Stimulated activated CD4-positive, alpha-beta T cell treated with anti-CD3 and anti-CD28 coated beads, TNF-alpha, amount 100 ng/mL, for 4 hours (primary cell): ENCODE measurements at places on chromosomes 12 and 14.
A peak's percentile ranks its signal among the peaks of the same experiment; 100 is the strongest.

- no peak for DNase-seq
These were observed 118.1 kb upstream of the SLC38A2 start for GRCh38 chr12:46490635-46491034.

DNA sequence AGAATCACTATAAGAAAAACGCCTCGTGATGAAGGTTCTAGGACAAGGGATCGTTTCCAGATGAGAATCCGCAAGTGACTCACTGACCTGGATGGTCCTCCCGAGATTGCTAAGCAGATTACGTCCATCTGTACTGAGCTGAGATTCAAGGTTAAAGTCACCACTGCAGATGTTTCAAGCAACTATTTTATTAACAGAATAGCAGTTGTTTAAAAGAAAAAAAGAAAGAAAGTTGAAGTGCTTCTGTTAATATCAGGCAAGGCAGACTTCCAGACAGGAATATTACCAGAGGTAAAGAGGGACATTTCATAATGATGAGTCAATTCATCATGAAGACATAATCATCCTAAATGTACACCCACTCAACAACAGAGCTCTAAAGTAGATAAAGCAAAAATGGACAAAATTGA is 17.9 kb downstream of the PXN start:
- DNase-seq: no peak

DNA sequence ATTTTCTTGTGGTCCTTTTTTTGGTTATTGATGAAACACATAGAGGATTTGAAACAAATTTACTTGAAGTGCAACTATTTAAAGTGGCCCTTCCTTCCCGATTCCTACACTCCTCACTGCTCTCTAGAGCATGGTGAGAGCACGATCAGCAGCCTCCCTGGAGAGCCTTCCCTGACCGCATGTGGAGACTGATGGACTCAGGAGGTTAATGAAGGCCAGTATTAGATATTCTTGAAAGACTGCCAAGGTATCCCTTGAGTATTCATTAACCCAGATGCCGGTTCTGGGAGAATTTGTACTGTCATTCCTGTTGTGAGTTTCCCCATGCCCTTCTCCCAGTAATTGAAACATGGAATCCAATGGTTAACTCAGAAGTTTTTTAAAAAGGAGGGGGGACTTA is 102.8 kb upstream of the FGD4 start:
- no peak for DNase-seq

GRCh38 chr14:31927348-31927832 is 149.7 kb upstream of the ARHGAP5 start:
- no peak for DNase-seq

- DNase-seq: peak; percentile 18
These were observed at the start of gene ZNF219 for GRCh38 chr14:21098076-21098891. Gene ZNF219, minus strand, starts transcription at chr14:21098655. Its CDS starts 5,064 bp downstream, at chr14:21093591.

DNA sequence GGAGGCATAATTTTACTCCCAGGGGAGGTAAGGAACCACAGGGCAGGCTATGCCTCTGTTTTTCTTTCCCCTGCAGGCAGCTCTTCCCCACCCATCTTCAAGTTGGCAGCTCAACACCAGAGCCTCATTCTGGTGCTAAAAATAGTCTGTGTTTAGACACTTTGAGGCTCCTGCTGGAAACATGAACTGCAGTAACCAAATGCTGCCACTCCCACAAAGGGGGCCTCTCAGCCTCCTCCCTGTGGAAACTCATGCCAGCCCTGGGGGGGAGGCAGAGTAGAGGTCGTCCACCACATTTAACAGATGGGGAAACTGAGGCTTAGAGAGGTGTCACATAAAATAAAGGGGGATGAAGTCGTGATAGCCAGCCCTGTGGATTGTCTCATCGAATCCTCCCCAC is 61.4 kb downstream of the WSCD2 start:
- no peak for DNase-seq

DNA sequence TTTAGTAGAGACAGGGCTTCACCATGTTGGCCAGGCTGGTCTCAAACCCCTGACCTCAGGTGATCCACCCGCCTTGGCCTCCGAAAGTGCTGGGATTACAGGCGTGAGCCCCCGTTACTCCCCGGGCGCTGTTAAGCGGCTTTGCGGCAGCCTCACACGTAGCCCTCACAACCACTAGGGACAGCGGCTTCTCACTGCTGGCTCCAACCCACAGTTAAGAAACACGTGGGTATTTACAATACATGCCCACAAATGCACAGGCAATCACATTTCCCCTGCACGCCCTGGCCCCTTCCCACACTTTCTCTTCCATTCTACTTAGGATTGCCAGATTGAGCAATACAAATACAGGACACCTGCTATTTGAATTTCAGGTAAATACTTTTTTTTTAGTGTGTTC is 37.0 kb upstream of the EIF5 start:
- DNase-seq: no peak

- no peak for DNase-seq
These were observed 210.7 kb upstream of the PWP1 start for GRCh38 chr12:107474639-107475539.

GRCh38 chr14:99759546-99759925 is 33.7 kb upstream of the EML1 start:
- DNase-seq: no peak

GRCh38 chr14:25111061-25111601 is 61.2 kb upstream of the STXBP6 start:
- DNase-seq: no peak

- no peak for DNase-seq
These were observed 51.9 kb upstream of the ATF7IP start for GRCh38 chr12:14313379-14314138.

DNA sequence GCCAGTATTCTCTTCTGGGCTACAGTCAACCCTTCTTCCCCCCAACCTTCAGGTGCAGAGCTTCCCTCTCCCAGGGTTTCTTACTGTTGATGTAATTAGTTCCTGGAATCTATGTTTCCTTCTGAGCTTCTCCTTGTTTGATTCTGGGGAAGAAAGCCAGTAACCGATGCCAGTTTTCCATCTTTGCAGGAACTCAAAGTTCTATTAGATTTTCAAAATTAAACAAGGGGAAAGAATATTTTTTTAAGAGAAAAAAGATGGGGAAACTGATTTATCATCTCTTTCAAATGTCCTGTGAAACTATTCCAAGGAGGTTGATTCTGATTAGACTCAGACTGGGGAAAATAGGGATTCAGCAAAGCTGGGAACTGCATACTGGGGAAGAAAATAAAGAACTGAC is 17.9 kb upstream of the FAM234B start:
- DNase-seq: no peak

DNA sequence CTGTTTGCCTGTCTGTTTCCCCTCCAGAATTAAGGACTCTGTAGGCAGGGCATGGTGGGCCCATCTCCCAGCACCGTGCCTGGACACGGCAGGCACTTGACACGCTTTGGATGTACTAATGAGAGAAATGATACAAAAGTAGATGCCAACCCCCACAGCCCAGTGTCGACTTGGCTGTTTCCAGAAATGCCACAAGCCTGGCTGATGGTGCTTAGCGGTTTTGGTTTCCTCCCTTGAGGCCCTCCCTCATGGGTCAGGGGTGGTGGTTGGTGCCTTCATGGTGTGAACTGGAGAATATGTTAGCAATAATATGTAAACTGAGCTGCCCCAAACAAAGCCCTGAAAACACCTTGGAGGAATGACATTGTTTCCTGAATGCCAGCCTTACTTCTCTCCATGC is 55.5 kb upstream of the ESRRB start:
- DNase-seq: no peak

DNA sequence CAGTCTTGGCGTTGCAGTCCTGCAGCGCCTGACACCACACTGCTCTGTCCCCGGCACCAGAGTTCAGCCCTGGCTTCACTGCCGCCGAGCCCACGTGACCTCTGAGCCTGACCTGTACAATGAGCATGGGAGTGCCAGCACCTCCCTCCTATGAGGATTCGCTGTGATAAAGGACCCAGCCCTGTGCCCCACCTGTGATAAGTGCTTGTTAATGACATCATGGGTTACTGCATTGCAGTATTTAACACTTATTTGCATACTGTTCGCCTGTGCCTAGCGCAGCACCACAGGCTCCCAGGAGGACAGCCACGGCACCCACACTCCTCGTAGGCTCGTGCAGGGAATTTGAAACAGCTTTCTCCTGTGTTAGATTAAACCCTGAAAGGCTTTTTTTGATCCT is 118.2 kb upstream of the GSC start:
- DNase-seq: no peak

DNA sequence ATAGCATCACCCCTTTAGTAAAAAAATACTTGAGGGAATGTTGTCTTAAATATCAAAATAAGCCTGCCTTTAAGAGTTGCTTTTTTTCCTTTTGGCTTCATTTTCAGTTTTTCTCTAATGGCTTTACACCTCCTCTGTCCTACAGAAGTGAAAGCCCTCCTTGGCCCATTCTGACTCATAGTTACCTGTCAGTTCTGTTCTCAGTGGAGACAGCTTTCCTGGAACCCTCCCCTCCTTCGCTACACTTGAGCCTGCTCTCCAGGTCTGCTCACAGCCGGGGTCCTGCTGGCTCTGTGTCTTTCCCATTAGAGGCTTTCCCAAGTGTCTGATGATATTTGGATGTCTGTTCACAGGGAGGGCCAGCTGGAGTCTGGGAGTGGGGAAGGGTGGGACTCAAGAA is 84.0 kb downstream of the PELI2 start:
- DNase-seq: no peak

GRCh38 chr14:33229269-33229929 is 290.7 kb downstream of the NPAS3 start:
- DNase-seq: no peak

GRCh38 chr14:79175671-79176070 is 1005.5 kb downstream of the NRXN3 start:
- no peak for DNase-seq

GRCh38 chr12:27922531-27923139 is 49.9 kb downstream of the PTHLH start:
- no peak for DNase-seq

- no peak for DNase-seq
These were observed 73.6 kb downstream of the RPS29 start for GRCh38 chr14:49512571-49512970.

- DNase-seq: no peak
These were observed 313.6 kb upstream of the RTL1 start for GRCh38 chr14:101217080-101217463.

DNA sequence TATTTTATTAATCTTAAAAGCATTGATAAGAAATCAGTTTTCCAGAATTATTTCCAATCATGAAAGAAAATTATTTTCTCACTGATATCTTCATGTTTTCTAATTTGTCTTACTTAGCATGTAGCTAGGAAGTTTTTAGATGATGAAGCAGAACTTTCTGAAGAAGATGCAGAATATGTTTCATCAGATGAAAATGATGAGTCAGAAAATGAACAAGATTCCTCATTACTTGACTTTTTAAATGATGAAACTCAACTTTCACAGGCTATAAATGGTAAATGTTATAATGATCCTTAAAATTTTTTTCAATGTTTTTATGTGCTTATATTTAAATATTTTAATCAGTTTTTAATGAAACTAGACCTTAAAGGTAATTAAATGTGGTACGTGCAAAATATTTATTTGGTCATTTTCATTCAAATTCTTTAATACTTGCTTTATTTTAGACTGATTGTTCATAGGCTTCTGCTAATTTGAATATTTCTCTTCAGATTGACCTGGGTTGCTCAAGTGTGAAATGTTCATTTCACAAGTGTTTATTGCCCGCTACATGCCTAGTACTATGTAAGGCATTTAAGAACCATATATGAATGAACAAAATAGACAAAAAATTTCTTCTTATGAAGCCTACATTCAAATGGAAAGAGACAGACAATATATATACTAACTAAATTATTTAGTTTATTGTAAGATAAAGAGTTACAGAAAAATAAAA is 49.5 kb downstream of the FANCM start:
- no peak for DNase-seq

DNA sequence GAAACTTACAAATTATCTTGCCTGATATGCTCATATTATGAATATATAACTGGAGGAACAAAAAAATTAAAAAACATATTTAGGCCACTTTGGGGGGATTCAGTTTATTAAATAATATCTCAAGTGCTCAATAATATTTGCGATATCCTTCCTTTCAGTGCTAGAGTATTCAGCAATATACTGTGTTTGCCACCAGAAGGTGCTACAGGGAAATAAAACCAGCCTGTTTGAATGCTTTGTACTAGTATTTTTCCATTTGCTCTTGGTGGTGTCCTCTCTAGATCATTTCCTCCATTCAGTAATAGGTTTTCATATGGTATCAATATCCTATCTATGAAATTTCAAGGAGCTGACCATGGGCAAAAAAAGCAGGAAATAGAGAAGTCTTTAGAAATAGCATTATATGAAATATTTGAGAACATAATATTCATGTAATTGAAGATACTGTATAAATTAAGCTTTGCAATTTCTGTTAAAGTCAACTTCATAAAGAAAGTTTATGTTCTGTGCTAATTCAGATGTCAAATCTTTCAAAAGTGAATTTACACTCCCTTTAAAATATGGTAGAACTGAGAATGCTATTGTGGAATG is 106.2 kb upstream of the NAV3 start:
- no peak for DNase-seq

DNA sequence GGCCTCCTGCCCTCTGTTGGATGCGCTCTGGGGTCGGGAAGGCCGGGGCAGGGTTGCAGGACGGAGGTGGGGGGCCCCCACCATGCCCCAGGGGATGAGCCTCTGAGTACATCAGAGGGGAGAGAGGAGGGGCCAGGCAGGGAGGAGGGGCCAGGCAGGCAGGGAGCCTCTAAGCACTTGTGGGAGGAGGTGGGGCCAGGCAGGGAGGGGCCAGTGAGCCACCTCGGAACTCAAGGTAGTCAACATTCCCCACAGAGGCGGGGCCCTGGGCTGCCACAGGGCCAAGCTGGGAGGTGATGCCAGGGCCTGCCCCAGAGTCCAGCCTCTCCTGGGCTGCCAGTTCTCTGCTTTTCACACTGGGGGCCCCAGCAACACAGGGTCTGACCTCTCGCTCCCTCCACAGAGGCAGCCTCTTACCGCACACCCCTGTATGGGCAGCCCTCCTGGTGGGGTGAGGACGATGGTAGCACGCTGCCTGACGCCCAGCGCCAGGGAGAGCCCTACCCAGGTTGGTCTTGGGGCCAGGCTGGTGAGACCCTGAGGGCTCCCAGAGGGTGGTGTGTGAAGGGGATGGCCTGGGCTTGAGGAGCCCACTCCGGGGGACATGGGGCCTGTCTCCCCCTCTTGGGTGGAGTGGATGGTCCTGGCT is 17.4 kb downstream of the CEP170B start:
- no peak for DNase-seq

- DNase-seq: no peak
These were observed 49.7 kb upstream of the CHPT1 start for GRCh38 chr12:101647711-101648110.

- no peak for DNase-seq
These were observed 3.5 kb upstream of the BAZ2A start for GRCh38 chr12:56633468-56634241.

- DNase-seq: no peak
These were observed 358.6 kb downstream of the DUSP6 start for GRCh38 chr12:88993651-88994050.

- no peak for DNase-seq
These were observed 2.6 kb downstream of the VDR start for GRCh38 chr12:47902131-47902639.

- no peak for DNase-seq
These were observed 6.1 kb upstream of the FGF6 start for GRCh38 chr12:4451694-4452093.

DNA sequence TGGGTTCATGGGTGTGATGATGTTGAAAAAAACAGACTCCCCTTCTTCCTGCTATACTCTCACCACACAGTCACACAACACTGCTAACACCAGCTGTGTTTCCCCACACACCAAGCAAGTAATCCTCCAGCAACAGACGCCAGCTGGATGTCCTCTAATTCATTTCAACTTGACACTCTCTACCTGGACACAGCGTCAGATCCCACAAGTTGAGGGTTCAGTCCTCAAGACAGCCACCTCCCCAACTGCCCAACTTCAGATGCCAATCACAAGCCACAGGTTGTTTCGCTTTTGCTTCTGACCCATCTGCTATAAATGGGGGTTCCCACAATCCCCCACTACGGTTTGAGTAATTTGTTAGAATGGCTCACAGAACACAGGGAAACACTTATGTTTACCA is 49.3 kb downstream of the TMEM30B start:
- DNase-seq: no peak
